Inflammatory macrophage treated with lipopolysaccharide for 4 hours (primary cell): ENCODE measurements at places on chromosomes 16 and 17.

- DNase-seq: no peak
Measured at GRCh38 chr17:30556374-30557332, 79.4 kb downstream of the GOSR1 start.

DNA sequence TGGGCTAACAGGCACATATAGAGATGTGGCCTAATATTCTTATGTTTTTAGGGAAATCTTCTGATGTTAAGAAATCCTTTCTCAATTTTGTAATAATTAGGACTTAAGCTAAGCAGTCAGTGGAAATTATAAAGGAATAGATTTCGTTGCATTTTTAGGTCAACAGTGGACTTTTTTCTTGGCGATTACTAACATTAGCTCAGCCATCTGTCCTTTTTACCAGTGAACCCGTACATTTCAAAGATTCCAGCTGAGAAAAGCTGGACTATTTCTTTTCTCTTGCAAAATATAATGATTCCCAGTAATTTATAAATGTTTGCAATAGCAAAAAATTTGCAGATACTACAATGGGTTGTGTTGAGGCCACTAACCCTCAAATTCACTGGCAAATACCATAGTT, 54.9 kb upstream of the CA10 start:
- no peak for DNase-seq

DNA sequence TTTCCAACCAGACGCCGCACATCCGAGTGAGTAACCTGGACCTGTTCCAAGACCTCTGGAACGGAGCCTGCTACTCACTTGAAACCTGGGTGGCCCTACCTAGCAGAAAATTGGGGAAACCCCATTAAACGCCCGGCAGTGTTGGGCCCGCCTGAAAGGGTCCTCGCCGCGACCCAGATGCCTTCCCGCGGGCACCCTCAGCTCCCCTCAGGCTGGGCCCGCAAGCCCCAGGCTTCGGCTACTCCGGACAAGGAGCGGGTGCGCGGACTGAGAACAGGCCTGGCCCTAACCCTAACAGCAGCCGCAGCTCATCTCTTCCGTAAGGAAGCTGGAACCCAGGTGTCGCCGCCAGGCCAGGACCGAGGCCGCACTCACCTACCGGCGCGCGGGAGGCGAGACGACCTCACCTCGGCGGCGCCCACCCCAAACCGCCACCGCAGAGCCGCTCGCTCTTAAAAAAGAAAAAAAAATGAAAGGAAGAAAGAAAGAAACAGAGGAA, 344 bp downstream of the PSME3IP1 start:
- peak; percentile 20 for DNase-seq

- DNase-seq: no peak
Measured at GRCh38 chr17:74010903-74011302, 192.6 kb upstream of the RPL38 start.

- DNase-seq: no peak
Measured at GRCh38 chr17:9044772-9045463, 23.6 kb downstream of the NTN1 start.

DNA sequence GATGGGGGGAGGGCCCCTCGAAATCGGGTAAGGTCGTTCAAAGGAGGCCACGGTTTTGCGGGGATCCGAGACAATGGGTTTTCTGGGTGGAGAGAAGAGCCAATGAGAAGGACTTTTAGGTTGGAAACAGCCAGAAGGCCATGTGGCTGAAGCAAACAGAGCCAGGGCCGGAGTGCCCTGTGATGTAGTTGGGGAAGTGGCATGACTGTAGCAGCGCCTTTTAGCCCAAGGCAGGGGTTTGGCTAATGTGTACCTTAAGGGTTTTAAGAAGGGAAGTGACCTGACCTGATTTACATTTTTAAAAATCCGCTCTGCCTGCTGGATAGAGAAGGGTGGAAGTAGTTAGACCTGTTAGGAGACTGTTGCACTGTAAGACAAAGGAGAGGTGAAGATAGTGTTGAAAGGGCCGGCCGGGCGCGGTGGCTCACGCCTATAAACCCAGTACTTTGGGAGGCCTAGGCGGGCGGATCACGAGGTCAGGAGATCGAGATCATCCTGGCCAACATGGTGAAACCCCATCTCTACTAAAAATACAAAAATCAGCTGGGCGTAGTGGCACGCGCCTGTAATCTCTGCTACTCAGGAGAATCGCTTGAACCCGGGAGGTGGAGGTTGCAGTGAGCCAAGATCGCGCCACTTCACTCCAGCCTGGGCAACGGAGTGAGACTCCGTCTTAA, 1.0 kb downstream of the LYRM1 start:
- peak; percentile 75 for DNase-seq
